Fibroblast of upper back skin (primary cell): ENCODE measurements at places on chromosomes 4 and X.

DNA sequence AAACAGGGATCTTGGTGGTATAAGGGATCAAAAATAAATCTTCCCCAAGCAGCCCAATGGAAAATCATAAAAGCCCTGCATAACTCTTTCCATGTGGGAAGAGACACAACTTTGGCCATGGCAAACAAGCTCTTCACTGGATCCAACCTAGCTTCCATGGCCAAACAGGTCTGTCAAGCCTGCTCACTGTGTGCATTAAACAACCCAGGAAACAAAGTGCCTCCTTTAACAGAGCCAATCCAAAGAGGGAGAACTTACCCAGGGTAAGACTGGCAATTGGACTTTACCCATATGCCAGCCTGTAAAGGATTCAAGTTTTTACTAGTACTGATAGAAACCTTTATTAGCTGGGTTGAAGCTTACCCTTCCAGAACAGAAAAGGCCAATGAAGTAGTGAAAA is 7.6 kb upstream of the HERC5 start:
- no peak for DNase-seq

- no peak for DNase-seq
Observed at GRCh38 chr4:36218121-36218520, 26.2 kb downstream of the ARAP2 start.

GRCh38 chrX:40953369-40953768 is 131.9 kb upstream of the USP9X start:
- no peak for DNase-seq

GRCh38 chrX:11702965-11703631 is 37.4 kb upstream of the ARHGAP6 start:
- no peak for DNase-seq

DNA sequence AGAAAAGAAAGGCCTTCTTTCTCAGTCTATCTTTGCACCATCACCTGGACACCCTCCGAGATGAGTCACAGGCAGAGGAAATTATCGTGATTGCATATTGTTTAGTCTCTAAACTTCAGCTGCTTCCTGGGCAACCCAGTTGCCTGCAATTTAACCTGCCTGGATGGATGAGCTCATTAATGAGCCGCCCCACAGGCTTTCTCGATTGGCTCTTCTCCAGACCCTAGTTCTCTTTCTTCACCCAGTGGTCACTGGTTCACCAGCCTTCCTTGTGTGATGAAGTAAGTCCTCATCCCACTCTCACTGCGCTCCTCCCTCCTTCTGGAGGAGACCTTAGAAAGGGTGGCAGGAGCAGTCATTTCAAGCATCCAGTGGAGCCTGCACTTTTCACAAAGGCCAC is 94.4 kb downstream of the SOWAHB start:
- peak; percentile 90 for DNase-seq

GRCh38 chrX:130105244-130105643 is 5.1 kb downstream of the ELF4 start:
- DNase-seq = no peak

DNA sequence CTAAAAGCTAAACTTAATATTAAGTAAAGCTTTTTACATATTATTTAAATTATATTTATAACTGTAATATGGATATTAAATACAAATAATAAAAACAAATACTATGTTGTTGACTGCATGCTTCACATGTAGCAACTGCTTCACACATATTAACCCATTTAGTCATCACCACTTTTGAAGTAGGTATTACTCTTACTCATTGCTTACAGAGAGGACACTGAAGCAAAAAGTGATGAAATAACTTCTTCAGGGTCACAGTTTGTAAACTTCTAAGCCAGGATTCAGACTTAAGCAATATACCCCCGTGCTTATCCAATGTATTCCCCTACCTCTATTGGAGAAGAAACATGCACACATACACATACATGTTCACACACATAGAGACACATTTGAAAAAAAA is 166.6 kb downstream of the DKK2 start:
- peak; percentile 57 for DNase-seq

DNA sequence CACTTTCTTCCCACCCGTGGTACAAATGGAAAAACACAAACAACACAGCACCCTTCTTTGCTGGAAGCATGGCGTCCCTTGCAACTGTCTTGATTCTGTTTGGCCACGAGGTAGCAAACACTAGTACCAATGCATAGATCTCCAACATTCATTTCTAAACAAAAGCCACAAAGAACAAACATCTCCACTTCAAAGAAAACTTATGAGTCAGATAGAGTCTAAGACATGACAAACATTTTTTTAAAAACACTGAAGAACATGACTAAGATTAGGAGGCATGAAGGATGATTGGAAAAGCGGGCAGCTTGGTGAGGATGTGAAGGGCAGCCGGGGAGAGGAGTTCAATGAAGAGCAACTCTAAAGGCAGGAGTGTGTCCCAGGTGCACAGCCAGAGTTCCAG is 197.6 kb upstream of the FAM9B start:
- DNase-seq = no peak

- no peak for DNase-seq
Observed at GRCh38 chrX:40524423-40524822, 56.3 kb upstream of the ATP6AP2 start.

DNA sequence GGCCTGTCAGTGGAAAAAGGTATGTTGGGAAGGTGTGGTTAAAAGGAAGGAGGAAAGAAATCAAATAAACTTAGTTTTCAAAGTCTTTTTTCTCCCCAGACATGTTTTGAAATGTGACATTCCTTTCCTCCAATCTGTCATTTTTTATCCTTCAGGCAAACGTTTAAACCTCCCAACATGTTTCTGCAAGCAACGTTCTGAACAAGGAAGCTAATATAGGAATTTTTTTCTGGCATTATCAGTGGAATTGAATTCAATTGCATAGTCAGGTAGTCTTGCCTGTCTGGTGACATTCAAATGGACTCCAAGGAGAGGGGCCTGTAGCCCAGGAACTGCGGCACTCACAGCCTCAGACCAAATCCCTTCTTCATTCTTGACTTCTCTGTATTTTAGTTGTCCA is 30.0 kb upstream of the RASSF6 start:
- no peak for DNase-seq

DNA sequence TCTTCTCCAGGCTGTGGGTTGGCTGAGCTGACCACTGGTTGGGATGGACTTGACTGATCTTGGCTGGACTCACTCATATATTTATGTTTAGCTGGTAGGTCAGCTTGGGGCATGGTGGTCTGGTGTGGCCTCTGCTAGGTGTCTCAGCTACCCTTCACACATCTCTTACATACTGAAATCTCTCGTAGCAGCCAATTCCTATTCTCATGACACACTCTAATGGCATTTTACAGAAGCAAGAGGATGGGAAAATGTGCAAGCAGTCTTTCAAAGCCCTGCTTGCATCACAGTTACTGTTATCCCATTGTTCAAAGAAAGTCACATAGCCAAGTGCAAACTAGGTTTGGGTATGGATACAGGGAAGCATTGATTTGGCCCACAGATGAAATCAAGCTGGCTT is 55.5 kb upstream of the PCDH18 start:
- no peak for DNase-seq

DNA sequence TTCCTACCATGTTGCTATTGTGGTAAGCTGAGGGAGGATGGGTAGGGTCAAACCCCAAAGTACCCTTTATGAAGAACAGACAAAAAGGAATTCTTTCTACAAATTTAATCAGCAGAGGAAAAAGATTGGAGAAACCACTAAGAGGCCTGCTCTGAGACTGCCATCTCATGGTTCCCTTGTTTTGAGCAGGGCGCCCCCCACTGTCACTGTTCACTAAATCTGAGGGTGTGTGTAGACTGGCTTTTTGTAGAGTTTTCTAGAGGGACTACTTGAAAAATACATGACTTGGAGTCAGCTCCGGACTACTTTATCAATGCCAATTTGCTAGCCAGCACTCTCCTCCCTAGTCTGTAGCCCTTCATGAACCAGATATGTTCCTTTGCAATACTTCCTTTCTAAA is 324.8 kb downstream of the FRMPD4 start:
- DNase-seq = no peak

- DNase-seq = no peak
Observed at GRCh38 chrX:125398959-125399440, 79.3 kb downstream of the TEX13C start.

DNA sequence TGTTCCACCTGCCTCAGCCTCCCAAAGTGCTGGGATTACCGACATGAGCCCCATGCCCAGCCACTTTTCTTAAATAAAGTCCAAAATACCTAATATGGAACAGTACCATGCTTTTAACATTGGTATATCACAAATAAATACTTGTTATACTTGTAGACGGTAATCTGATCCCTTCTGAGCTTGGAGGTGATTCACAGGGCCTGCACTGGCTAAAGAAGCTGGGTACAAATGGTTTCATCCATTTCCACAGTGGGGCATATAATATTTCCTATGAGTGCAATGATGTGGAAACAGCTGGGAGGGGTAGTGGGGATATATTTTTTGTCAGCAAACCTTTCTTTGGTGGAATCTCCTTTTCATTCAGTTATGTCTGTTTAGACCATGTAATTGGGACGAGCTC is 35.8 kb downstream of the PLK4 start:
- DNase-seq = no peak

DNA sequence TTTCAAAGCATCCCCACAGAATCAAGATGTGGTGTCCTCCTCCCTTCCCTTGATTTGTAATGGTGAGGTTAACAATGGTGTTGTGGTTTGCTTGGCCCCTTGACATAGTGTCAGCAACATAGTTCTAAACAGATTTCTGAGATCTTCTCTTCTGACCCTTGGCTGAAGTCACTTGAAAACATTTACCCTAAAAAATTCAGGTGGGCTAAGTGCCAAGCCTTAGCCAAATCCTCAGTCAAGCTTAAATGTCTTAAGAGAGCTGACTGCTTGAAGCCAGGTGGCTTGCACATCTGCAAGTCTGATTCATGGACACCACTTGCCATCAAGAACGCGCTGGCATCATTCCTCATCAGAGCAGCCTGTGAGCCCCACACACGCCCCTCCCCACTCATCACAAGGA is 173.2 kb downstream of the MGST2 start:
- peak; percentile 41 for DNase-seq

- no peak for DNase-seq
Observed at GRCh38 chr4:102598762-102599374, 97.7 kb downstream of the NFKB1 start.

- no peak for DNase-seq
Observed at GRCh38 chr4:1567519-1567807, 116.7 kb downstream of the FAM53A start.

- DNase-seq = no peak
Observed at GRCh38 chrX:21740329-21741274, 17.3 kb downstream of the SMPX start.

GRCh38 chrX:31355206-31355955 is 283.5 kb upstream of the FTHL17 start:
- no peak for DNase-seq

DNA sequence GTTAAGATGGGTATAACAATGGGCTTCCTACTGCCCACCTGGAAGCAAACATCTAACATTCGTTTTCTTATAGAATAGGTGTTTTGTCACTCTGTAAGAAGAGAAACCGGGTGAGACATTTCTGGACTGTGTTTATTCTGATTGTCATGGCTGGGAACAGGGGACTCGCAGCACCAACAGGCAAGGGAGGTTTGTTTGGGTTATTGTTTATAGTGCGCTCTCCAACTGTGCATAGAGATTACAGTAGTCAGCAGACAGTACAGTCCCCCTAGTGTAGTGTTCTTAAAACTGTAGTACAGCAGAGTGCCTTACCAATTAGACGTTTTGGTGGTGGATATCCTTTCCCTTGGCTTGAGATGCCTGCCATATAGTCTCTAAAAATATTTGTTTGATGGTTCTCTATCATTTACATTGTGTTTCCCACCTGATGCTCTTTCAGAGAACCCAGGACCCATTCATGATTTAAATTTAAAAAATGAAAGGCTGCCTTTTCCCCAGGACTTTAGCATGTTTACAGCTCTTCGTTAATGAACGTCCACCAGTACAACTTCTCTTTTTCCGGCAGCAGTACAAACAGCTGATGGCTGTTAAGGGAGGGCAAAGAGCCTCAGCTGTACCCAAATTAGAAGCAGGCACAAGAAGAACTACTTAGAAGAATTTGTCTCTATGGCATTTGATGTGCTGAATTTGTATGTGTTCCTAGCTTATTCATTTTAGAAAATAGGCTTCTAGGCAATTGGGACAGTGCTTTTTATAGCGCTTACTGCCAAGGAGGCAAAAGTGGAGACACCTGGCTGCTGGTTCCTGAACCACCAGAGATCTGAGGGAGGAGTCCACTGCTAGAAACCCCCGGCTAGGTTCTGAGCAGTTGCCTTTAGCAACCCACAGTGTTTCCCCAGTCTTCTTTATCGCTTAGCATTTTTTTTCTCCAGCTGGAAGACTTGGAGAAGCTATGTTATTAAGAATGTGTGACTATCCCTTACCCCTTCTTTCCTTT is 1.0 kb upstream of the RNF150 start:
- DNase-seq = no peak

DNA sequence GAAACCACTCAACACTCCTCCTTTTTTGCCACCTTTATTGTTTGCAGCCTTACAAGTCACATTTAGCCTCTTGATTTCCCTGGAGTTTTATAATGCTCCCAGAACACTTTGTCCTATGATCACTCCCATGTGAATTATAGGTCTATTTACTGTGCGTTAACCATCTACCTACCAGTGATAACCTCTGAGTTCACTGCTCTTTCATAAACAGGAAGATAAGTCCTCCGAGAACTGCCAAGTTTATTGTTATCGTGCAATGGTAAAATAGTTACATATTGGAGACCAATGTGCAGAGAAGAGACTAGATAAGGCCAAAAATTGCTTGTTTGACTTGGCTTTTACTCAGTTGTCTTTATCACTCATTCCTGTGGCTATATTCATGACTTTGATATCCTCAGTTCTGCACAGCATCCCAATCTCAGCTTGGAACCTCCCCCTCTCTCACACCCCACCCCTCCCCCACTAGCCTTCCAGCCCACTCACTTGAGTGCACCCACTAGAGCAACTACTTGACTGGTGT is 12.9 kb upstream of the NUDT9 start:
- DNase-seq = no peak

GRCh38 chr4:166602068-166602467 is 632.2 kb downstream of the SPOCK3 start:
- no peak for DNase-seq

- DNase-seq = no peak
Observed at GRCh38 chrX:13074297-13075262, 30.2 kb upstream of the FAM9C start.

DNA sequence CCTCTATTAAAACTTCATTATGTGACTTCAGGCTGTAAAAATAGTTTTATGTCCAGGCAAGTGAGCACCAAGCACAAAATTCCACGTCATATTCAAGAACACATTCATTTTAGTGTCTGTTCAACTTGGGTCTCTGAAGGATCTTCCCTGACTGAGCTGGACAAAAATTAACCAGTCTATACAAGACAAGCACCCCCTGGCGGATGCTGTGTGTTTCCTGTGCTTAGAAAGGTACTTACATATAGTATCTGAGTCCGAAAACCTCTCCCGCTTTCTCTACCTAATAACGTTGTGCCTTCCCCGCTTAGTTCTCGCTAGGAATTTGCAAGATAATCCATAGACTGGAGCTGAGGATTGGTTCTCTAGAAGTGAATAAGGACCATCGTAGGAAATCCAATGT is 2214.5 kb upstream of the TENM3 start:
- DNase-seq = peak; percentile 65

- DNase-seq = no peak
Observed at GRCh38 chr4:10114147-10114546, 2.5 kb downstream of the WDR1 start.
